ENCODE measurements at places on chromosomes 11 and 22.

- DNase-seq, result peak; percentile 42
Observed at GRCh38 chr11:106101819-106102218, 24.4 kb downstream of the AASDHPPT start.

DNA sequence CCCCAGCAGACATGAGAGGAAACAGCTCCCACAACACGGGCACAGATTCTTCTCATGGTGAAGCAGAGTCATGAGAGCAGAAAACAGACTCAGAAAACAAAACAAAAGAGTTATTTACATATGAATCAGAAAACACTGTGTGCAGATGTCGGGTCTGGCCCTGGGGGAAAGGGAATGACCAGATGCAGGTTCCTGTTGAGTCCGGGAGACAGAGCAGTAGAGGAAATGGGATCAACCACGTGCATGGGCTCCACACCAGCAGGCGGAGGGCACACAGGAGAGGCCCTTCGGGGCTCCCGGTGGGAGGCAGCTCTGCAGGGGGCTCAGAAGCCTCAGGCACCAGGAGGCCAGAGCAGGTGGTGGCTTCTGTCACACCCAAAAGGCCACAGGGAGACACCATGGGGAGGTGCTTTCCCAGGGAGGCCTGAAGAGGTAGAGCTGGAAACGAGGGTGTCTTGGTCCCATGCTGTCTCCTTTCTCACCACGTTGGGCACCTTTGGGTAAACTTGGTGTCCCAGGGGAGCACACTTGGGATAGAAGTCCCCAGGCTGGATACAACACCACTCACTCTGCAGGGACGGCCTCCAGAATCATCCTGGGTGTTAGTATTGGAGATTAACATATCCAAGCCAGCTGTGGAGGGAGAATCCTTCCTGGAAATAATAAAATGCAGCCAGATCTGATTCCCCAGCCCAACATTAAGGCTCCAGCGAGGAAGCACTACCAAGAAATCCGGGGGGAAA is 764.7 kb downstream of the BRD1 start:
- DNase-seq, result no peak

- no peak for DNase-seq
Observed at GRCh38 chr11:20037396-20038153, 122.7 kb downstream of the DBX1 start.

DNA sequence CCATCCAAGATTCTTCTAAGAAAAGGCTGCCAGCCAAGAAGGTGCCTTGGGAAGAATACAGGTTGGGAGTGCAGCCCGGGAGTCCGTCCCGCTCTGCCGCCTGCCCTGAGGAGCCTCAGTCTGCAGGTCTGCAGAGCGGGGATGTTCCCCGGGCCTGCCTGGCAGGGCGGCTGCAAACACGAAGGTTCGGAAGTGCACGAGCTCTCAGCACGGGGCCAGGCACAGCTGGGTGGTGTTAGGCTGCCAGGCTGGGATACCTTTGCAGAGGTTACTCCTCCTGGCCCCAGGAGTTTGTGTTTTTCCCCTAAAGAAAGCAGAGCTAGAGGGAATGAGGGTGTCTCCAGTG is 9.4 kb upstream of the PRR5 start:
- DNase-seq, result no peak

All from PC-9 (cell line).